SHP77 (cell line): ENCODE measurements at places on chromosomes 11 and 22.

- DNase-seq, result no peak
These were observed 2.6 kb downstream of the KCNQ1 start for GRCh38 chr11:2447253-2447950.

GRCh38 chr22:21710156-21710555 is 25.4 kb downstream of the YPEL1 start:
- no peak for DNase-seq

- DNase-seq, result no peak
These were observed 36.9 kb upstream of the TPBGL start for GRCh38 chr11:75203641-75204011.

- DNase-seq, result no peak
These were observed 1283.5 kb downstream of the LRRC4C start for GRCh38 chr11:40175980-40176379.

DNA sequence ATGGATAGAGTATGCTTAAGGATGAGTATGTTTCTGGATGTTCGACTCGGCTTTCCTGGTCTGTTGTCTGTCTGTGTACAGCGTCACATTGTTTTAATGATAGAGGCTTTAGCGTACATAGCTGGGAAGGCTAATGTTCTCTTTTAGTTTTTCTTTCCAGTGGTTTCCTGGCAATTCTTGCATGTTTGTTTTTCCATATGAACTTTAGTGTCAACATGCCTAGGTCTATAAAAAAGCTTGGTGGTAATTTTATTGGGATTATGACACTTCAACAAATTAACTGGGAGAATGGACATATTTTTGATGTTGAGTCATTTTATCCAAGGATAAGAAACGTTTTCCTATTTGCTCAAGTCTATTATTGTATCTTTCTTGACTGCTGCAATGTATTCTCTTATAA is 17.6 kb downstream of the F2 start:
- DNase-seq, result no peak

- DNase-seq, result no peak
These were observed 198.3 kb downstream of the NAV2 start for GRCh38 chr11:19910931-19911330.

DNA sequence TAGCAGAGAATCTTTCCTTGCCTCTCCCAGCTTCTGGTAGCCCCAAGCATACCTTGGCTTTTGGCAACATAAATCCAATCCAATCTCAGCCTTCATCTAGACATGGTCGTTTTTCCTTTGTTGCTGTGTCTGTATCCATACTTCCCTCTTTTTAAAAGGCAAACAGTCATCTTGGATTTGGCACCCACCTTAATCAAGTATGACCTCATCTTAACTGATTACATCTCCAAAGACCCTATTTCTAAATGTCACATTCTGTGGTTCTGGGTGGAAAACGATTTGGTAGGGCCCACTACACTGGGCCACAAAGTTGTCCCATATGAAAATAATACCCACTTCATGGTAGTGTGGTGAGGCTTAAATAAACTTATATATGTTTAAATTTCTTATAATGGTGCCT is 852 bp downstream of the BUD13 start:
- no peak for DNase-seq

- no peak for DNase-seq
These were observed 21.4 kb downstream of the RNF141 start for GRCh38 chr11:10519630-10520029.

DNA sequence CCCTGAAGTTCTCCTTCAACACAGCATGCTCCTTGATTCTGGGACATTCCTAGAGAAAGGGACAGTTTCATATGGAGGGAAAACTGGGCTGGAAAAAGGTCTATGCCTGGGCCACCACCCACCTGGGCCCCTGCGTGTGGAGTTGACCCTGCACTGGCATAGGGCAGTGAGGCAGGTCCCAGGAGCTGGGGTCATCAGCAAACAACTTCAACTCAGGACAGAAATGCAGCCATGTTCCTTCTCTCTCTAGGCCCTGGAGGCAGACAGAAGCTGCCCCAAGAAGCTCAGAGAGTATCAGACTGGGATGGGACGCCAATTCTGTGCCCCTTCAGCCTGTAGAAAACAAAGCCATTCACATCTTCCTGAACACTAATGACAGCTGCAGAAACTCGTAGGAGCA is 34.9 kb downstream of the RTL6 start:
- DNase-seq, result no peak

DNA sequence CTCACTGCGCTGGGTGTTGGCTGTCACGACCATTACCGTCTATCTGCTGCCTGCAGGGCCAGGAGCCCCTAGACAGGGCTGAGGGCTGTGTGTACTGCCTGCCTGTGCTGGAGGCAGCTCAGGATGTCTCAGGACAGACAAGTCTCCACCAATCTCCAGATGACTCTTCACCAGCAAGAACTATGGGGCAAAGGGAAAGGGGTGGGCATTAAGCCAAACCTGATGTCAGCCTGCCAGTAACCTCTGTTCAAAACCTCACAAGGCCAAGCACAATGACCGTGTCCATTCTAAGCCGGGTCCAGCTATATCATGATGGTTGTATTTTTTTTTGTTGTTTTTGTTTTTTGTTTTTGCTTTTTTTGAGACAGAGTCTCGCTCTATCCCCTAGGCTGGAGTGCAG is 31.6 kb downstream of the MAFF start:
- DNase-seq, result no peak

GRCh38 chr11:102390667-102391465 is 43.9 kb downstream of the BIRC2 start:
- DNase-seq, result peak; percentile 28

DNA sequence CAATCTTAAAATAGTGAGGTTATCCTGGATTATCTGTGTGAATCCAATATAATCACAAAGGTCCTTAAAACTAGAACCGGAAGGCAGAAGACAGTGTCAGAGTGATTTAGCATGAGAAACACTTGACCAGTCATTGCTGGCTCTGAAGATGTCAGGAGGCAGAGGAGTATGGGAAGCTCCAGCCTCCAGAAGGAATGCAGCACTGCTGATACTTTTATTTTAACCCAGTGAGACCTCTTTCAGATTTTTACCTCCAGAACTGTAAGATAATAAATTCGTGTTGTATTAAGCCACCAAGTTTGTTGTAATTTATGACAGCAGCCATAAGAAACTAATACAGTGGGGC is 134.4 kb upstream of the ZC3H12C start:
- no peak for DNase-seq

GRCh38 chr11:128925250-128925600 is 17.4 kb downstream of the TP53AIP1 start:
- DNase-seq, result no peak

GRCh38 chr22:50673231-50674129 is 857 bp downstream of the SHANK3 start:
- DNase-seq, result no peak

GRCh38 chr22:44274918-44275630 is 37.7 kb downstream of the SHISAL1 start:
- DNase-seq, result no peak

GRCh38 chr11:73263640-73264039 is 8.5 kb upstream of the P2RY6 start:
- DNase-seq, result no peak

- no peak for DNase-seq
These were observed 146.4 kb downstream of the FBXO7 start for GRCh38 chr22:32620992-32621391.

- DNase-seq, result no peak
These were observed 11.7 kb downstream of the MAFF start for GRCh38 chr22:38213319-38213989.

GRCh38 chr11:31645747-31646146 is 136.2 kb downstream of the ELP4 start:
- no peak for DNase-seq

DNA sequence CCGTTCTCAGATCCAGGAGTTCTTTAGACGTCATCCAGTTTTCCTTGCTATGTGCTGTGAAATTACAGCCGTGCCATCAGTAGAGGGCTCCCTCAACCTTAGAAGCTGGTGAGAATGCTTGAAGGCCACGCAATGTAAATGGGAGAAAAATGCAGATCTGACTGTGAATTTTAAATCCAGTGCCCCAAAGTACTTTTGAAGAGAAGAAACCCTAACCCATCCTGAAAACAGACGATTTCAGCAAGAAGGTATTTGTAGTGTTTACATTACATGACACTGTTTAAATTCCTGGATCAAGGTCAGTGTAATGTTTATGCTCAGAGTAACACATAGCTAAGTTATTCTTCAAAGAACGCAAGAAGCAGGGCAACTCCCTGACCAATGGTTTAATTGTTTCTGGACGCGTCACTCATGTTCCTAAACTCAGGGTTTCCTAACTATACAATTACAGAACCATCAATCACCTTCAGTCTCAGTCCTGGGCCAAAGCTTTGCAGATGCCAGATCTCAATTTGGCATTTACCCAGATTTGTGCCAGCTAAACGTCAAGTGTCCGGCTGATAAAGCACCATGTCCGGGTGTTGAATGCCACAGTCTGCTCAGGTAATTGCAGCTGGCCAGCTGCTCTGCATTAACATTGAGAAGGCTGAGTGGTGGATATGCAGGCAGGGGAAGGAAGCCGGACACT is 38.2 kb downstream of the ADAMTS8 start:
- peak; percentile 31 for DNase-seq

DNA sequence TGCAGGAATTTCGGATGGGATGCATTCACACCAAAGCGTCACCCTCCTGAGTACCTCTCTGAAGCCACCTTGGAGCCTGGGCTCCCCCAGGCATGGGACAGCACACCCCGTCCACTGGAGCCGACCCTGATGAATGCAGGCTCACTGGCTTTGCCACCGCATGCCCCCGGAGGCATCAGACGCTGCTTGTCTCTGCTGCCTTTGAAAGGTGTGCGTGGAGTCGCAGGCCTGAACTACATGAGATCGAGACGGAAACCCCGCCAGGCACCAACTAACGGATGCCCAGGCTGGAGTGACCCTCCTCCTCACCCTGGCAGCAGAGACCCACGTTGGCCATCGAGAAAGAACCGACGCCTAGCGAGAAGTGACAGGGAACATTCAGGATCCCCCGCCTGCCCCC is 22.5 kb downstream of the KRTAP5-5 start:
- DNase-seq, result no peak

- peak; percentile 93 for DNase-seq
These were observed 43.9 kb downstream of the NFAM1 start for GRCh38 chr22:42388130-42388797.

- no peak for DNase-seq
These were observed 707 bp upstream of the CD151 start for GRCh38 chr11:831961-832528.

DNA sequence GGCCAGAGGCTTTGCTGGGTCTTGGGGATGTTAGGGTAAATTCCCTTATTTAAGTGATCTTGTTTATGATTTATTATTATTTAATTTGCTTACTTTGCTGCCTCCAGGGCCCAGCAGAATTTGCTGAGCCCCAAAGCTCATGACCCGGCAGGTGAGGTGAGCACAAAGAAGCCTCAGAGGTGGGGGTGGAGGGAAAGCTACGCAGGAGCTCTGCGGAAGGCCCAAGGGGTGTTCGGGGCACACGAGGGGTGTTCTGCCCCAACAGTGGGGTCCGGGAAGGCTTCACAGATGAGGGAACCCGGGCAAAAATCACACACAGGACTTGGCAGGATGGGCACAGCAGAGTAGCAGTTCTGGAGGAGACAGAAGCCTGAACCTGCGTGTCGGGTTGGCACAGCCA is 6.7 kb upstream of the LINC01488 start:
- no peak for DNase-seq

DNA sequence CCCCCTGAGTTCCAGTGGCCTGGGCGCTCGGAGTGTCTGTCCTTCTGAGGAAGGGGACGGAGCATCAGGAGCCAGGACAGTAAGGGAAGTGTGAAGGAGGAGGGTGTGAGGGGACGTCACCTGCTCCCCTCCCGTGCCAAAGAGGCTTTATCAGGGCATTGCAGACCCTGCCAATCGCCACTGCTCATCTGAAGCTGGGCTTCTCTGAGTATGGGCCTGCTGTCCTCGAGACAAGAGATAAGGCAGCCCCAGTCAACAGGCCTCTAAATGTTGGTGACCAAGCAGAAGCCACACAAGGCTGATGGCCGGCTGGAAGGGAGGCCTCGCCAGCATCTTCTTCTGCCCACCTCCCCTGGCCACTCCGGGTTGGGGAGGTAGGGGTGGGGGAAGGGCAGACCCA is 29.8 kb downstream of the LIF start:
- no peak for DNase-seq

GRCh38 chr22:30393322-30393680 is 3.5 kb upstream of the SEC14L2 start:
- no peak for DNase-seq

DNA sequence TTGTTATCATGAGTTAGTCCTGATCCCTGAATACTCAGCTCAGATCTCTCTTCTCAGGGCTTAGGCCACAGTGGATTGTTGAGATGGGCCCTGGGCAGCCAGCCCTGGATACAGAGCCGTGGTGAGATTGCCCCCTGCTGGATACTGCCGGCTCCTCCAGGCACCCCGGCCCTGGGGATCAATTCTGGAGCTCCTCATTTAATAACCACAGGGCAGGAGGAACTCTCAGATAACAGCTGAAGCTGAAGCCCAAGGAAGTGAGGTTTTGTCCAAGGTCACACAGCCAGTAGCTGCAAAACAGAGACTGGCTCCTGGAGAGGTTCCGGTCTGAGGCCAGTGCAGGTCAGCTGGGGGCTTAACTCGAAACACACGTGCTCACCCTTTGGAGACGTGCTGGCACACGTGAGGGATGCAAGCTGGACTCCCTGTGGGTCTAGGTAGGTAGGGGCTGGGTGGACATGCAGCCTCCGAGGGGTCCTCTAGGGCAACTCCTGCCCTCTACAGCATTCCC is 16.0 kb downstream of the USH1C start:
- DNase-seq, result no peak

DNA sequence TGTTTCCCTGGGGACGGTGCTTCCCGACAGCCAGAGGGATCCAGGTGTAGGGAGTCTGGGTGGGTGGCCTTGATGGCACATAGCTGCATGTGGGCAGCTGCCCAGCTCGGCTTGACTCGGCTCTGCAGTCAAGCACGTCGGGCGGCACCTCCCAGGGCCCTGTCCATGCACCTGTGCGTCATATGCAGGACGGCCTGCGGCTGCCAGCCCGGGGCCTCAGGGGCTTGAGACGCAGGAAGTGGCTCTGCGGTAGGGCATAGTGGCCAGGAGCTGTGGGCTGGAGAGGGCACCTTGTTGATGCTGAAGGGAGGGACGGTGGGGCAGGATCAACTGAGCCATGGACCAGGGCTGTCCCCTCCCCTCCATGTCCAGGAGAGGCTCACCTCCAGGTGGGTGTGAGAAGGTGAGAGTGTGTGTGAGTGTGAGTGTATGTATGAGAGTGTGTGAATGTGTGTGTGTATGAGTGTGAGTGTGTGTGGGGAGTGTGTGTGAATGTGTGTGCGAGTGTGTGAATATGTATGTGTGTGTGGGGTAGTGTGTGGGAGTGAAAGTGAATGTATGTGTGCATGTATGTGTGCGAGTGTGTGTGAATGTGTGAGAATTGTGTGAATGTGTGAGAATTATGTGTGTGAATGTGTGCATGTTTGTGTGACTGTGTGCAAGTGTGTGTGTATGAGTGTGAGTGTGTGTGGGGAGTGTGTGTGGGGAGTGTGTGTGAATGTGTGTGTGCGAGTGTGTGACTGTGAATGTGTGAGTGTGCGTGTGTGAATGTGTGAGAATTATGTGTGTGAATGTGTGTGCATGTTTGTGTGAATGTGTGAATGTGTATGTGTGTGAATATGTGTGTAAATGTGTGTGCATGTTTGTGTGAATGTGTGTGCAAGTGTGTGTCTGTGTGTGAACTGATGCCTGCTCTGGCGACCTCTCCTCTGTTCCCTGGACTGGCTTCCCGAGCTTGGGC is 5.7 kb upstream of the SUN2 start:
- peak; percentile 70 for DNase-seq
